Activated T-cell treated with anti-CD3 and anti-CD28 coated beads, Interleukin-2, amount 50 U/mL, for 4 hours (primary cell): ENCODE measurements at places on chromosomes 4 and X. TPM values are rescaled to one million over a fixed set of nuclear protein-coding genes. Genes with fewer than 3 reads are reported as not detected.

DNA sequence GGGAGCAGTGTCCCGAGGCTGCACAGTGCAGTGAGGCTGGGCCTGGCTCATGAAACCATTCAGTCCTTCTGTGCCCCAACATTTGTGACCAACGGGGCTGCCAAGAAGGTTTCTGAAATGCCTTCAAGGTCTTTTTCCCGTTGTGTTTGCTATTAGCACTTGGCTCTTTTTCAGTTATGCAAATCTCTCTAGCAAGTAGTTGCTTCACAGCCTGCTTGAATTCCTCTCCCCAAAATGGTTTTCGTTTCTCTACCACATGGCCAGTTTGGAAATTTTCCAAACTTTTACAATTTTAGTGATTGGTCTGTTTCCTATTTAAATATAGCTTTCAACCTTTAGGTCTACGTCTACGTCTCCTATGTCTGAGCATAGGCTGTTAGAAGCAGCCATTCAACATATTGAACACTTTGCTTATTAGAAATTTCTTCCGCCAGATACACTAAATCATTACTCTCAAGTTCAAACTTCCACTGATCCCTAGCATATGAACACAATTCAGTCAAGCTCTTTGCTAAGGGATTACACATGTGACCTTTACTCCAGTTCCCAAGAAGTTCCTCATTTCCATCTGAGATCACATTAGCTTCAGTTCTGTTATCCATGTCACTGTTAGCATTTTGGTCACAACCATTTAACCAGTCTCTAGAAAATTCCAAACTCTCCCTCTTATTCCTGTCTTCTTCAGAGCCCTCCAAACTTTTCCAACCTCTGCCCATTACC lies 901.8 kb downstream of the GLUD2 start:
- no peak for DNase-seq

The SLC26A1 gene
- total RNA-seq, result not detected

The PHOX2B gene
- not detected for total RNA-seq

DNA sequence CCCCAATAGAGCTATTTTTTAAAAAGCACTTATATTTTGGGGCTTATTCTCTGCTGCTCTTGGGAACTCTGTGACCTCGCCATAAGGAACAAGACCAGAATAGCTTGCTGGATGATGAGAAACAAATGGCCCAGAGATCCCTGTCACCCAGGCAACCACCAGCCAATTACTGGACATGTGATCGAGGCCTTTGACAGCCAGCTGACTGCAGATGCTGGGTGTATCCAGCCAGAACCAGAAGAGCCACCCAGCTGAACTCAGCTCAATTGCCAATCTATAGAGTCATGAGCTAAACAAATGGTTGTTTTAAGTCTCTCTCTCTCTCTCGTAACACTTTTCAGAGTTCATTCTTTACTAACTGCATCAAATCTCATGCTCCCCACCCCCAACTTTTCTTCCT lies 24.4 kb upstream of the CITED1 start:
- no peak for DNase-seq

DNA sequence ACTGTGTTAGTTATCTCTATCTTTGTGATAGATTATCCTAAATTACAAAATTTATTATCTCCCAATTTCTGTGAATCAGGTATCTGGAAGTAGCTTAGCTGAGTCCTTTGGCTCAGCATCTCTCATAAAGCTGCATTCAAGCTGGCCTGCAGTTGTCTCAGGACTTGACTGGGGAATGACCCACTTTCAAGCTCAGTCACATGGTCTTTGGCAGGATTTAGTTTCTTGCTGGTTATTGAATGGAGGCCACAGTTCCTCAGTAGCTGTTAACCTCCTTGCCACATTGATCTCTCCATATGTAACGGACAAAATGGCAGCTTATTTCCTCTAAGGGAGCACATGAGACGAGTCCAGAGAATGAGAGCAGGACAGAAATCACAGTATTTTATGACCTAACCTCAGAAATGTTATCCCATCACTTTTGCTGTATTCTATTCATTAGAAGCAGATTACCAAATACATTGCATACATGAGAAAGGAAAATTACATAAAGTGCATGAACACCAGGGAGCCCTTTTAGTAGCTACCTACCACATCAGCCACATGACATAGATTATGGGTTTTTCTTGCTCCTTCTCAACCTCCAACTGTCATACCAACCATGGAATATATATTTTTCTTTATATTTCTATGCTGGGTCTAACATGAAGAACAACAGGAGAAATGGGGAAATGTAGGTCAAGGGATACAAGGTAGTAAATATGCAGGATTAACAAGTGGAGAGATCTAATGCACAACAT lies 730.1 kb downstream of the CCSER1 start:
- no peak for DNase-seq

DNA sequence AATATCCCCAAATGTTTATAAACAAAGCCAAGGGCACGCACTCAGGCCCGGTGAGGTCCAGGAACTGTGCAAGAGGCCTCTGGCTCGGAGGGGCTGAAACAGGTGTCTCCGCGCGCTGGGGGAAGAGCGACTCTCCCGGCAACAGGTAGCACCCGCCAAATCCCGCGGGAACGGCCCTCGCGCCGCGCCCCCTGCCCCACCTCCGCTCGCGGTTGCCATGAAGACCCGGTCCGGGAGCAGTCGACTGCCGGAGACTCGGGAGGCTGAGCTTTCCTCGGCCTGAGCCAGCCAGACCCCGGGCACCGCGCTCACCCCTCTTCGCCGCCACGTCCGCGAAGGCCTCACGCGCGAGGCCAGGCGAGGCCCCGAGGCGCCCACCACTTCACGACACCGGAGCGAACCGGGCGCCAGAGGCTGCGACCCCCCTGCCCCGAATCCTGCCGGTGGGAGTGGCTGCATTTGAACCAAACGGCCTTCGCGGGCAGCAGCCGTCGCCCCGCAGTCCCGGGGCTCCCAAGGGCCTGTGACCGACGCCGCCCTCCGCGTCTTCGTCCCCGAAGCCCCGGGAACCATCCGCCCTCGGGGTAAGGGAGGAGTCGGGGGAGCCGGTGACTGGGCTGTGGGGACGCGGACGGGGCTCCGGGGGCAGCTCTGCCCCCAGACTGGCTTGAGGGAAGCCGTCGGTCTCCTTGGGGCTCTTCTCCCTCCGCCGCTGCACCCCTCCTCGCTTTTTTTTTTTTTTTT lies at the start of gene NSUN7:
Gene NSUN7 (plus strand): TSS at position 239 of the 744 bp plus-strand sequence. CDS start 739 bp downstream, outside the sequence.
- DNase-seq, result no peak

DNA sequence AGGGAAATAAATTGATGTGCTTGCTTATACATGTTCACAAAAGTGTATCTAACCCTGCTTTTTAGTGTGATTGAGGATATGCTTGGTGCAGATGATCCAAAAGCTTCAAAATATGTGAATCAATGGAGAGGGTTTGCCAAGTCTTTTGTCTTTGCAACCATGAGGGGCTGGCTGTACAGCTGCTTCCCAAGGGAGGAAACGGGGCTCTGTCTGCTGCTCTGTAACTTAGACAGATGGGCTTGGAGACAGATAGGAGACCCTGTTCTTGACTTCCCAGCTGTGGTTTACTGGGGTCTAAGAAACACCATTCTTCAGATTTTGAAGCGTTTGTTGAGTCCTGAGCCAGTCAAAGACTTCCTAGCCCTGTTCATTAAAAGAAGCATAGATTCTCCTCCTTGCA lies 152.3 kb downstream of the DCLK2 start:
- DNase-seq, result no peak

The RTL3 gene
- total RNA-seq, result not detected

GRCh38 chrX:145190801-145191389 lies 56.4 kb upstream of the SPANXN1 start:
- DNase-seq, result no peak

- no peak for DNase-seq
Observed at GRCh38 chr4:138992676-138993075, 22.9 kb upstream of the NOCT start.

The CXCL11 gene
- total RNA-seq, result 0.37 TPM

GRCh38 chr4:41701983-41702382 lies 46.5 kb downstream of the PHOX2B start:
- DNase-seq, result no peak

DNA sequence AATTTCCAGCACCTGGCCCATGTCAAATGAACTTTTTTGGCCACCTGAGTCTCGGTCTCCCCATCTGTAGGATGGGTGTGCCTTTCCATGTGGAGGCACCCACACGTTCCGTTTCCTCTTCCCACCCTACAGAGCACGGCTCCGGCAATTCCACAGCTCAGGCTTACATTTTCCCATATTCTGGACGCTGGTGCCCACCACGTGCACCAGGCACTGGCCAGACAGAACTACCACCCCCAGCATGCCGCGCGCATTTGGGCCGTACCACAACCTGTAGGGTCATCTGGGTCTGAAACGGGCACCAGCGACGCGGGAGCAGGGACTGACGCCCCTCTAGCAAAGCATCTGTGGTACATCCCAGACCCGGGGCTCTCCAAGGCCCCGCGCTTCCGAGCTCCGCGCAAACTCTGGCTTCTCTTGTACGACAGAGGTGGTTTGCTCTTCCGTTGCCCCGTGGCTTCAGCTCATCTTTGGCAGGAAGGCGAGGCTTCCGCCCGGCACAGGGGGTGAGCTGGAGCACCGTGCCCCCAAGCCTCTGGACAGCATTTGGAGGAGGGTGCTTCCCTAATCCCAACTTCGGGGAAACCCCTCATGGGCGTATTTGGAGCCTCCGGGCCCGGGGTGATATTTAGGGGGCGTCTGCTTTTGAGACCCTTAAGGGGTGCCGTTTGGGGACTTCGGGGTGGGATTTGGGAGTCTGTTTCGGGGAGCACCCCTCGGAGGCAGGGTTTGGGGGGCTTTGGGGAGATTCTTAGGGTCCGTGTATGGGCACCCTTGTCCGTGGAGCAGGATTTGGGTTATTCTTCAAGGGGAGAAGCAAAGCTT lies 3.0 kb upstream of the UBA1 start:
- DNase-seq, result peak; percentile 74

The VGLL1 gene
- not detected for total RNA-seq

DNA sequence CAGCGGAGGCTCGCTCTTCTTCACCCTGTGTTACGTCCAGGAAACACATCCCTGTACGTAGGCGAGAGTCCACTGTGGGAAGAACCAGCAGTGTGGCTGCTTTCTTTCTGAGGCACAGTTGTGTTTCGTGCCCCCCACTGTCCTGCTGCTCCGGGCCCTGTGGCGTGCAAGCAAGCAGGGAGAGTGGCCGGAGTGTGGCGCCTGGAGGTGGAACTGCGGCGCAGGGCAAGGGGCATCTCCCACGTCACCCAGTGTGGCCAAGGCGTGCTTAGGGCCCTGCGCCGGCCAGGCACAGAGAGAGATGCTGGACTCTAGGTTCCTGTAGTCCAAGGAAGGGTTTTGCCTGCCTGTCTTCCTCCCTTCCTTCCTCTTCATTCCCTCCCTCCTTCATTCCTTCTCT lies 13.3 kb upstream of the PSAPL1 start:
- DNase-seq, result no peak

- DNase-seq, result no peak
Observed at GRCh38 chr4:169245061-169245460, 25.7 kb downstream of the SH3RF1 start.

GRCh38 chrX:113510586-113510985 lies 670.0 kb upstream of the AMOT start:
- no peak for DNase-seq

GRCh38 chr4:165289423-165289785 lies 38.1 kb upstream of the MSMO1 start:
- DNase-seq, result no peak

DNA sequence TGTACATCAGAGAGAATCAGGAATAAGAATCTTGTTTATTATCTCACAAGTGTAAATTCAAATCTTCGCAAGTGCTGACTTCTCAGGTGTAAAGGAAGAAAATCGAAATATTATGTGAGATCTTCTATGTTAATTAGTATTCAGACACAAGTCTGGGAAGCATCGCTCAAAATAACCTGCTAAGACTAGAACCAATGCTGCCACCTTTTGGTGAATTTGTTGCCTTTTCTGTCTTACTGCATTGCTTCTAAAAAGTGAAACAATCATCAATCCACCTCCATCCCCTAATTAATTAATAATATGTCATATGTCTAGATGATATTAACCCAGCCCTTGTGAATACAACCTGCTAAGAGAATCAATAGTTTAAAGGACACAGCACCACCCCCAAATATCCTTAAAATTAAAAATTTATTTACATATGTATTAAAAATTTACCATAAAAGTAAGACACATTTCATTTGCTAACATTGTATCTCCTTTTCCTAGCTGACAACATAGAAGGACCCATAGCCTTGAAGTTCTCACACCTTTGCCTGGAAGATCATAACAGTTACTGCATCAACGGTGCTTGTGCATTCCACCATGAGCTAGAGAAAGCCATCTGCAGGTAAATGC lies 3.5 kb downstream of the EPGN start:
- no peak for DNase-seq

- no peak for DNase-seq
Observed at GRCh38 chr4:154019811-154020210, 230.9 kb upstream of the SFRP2 start.

The CCDC160 gene
- total RNA-seq, result not detected

DNA sequence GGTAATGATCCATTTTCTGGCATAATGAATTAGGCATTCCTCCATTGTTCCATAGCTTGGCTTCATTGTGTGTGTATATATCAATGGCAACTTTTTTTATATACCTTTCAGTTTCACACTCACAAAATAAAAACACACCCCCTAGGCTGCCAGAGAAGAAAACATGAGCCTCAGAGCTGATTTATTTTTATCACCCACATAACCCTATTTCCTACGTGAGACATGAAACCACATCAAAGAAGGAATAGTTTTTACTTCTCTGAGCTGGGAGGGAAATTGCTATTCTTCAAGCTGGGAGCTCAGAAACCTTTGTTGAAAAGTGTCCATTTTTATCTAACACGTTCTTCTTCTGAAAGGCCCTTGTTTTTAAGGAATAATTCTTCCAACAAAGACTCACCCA lies 126.7 kb upstream of the RAI2 start:
- no peak for DNase-seq

The BGN gene
- 0.16 TPM for total RNA-seq

GRCh38 chr4:3376266-3376665 lies 65.5 kb upstream of the HGFAC start:
- DNase-seq, result no peak

DNA sequence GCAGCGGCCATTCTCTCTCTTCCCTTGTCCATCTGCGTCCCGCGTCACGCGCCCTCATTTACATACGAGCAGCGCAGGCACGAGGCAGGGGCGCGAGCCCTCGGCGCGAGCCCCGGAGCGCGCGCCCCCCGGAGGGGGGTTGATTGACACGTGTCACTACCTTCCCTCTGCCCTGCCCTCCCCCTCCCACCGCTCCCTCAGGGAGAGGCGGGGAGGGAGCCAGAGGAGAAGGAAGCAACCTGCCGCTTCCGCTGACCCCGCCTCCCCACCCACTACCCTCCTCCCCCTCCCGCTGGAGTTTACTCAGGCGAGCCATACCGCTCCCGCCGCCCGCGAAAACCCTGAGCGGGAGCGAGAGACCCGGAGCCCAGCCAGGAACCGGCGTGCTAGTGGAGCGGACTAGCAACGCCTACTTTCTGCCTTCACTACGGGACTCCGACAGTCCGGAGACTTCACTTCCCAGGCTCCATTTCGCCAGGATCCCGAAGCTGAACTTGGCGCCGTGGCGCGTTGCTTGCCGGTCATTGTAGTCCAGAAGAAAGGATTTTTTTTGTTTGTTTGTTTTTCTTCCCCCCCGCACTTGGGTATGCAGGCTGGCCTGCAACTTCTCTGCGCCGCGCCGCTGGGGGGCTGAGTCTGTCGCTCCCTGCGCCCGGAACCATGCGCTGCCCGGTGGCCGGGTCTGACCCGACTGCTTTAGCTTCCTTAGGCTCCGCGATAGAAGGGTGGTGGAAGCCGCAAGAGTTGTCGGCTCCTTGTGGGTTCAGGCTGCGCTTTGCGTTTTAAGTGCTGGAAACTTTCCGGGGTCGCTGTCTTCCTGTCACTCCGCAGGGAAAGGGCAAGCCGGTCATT lies at the start of gene LCORL:
Gene LCORL (minus strand): TSS at position 36 of the 852 bp plus-strand sequence. CDS start 4 bp downstream, at position 32.
- peak; percentile 77 for DNase-seq

The SSX2 gene
- 0.23 TPM for total RNA-seq

The SCML2 gene
- total RNA-seq, result 5.1 TPM

GRCh38 chrX:146615628-146616348 lies 193.8 kb upstream of the CXorf51B start:
- no peak for DNase-seq
